ENCODE measurements at places on chromosomes 7 and 10.
A peak's percentile ranks its signal among the peaks of the same experiment; 100 is the strongest.

- peak; percentile 10 for DNase-seq
These were observed 191.8 kb upstream of the CDCA7L start for GRCh38 chr7:22137466-22137865.

GRCh38 chr10:74728225-74728624 lies 98.2 kb upstream of the KAT6B start:
- no peak for DNase-seq

DNA sequence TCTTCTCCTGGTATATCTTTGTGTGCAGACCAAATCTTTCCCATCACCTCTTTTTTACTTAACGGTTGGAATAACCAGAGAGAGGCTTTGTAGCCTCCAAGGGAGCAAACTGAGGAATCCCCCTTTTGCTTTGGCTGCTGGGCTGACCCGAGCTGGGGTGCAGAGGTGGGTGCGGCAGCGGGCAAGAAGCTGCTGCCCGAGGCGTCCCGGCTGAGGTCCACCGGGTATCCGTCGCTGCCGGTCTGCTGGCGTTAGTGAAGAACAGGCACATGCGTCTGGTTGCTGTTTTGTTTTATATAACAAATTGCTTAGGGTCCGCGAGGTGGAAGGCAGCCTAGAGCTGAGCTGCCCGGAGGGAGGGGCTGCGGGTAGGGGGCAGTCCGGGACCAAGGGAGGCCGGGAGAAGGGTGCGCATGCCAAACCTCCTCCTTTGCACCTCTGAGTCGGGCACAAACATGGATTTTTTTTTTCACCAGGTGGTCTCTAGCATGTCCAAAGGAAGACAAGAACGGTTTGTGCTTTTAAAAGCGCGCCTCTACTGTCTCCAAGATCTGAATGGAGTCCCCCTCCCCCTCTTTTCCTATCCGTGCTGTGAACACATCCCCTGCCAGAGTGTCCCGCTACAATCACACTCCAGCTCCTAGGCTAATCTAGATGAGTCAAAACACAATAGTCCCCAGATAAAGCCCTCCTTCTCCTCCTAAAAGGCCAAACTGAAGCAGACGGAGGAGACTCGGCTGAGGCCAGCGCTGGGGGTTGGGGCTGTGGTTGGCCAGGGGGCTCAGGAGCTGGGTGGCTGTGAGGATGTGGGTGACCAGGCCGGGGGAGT lies 6.8 kb upstream of the GATA3 start:
- no peak for DNase-seq

DNA sequence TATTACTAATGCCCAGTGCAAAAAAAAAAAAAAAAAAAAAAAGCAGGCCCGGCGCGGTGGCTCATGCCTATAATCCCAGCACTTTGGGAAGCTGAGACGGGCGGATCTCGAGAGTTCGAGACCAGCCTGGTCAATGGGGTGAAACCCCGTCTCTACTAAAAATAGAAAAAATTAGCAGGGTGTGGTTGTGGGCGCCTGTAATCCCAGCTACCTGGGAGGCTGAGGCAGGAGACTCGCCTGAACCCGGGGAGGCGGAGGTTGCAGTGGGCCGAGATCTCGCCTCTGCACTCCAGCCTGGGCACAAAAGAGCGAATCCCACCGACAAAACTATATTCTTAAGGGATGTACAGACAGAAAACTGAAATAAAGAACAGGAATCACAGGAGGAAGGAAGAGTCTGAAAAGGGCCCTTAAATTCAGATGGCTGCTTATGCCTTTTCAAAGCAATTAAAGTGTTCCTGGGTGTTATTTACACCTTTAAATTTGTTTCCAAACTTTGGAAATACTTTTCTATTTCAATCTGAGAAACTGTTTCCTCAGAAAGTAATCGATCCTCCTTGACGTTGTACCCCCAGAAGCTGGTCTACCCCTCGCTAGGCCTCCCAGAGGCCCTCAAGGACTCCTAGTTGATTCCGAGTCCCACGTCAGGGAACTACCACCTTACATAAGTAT lies 2.0 kb upstream of the KMT2E start:
- DNase-seq, result peak; percentile 39

DNA sequence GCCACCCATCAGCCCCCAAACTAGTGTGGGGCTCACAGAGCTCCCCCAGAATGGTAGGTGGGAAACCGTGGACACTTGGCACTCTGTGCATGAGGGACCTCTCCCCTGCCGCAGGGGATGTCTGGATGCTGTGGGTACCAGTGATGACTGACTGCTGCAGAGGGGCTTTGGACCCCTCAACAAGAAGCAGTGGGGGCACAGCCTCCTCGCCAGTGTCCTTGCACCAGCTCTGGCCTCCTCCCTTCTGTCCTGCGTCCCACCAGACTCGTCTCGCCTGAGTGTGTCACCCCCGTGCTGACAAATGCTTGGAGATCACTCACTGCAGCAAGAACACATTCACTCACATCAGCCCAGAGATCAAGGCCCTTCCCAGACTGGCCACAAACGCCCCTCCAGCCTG lies 37.3 kb upstream of the R3HCC1L start:
- no peak for DNase-seq

DNA sequence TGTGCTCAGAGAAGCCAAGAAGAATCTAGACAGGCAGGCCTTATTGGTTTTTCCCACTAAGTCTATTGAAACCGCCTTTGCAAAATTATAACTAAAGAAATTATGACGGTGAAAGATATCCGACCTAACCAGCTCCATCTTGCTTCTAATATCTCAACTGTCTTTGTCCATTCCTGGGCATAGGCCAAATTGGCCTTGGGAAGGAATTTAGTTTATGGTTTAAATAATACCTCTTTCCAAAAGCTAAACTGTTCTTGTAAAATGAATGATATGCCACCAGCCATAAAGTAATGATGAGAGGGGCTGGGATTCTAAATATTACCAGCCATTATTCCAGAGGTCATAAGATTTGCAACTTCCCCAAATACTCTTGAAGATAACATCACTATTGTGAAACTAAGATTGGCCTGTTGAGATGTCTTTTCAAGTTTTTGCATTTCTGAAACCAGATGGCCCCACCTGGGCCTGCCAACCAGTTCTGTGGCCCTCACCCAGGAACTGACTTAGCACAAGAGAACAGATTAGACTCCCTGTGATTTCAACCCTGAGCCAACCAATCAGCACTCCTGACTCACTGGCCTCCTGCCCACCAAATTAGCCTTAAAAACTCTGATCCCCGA lies 41.2 kb upstream of the SLC35G1 start:
- DNase-seq, result no peak

DNA sequence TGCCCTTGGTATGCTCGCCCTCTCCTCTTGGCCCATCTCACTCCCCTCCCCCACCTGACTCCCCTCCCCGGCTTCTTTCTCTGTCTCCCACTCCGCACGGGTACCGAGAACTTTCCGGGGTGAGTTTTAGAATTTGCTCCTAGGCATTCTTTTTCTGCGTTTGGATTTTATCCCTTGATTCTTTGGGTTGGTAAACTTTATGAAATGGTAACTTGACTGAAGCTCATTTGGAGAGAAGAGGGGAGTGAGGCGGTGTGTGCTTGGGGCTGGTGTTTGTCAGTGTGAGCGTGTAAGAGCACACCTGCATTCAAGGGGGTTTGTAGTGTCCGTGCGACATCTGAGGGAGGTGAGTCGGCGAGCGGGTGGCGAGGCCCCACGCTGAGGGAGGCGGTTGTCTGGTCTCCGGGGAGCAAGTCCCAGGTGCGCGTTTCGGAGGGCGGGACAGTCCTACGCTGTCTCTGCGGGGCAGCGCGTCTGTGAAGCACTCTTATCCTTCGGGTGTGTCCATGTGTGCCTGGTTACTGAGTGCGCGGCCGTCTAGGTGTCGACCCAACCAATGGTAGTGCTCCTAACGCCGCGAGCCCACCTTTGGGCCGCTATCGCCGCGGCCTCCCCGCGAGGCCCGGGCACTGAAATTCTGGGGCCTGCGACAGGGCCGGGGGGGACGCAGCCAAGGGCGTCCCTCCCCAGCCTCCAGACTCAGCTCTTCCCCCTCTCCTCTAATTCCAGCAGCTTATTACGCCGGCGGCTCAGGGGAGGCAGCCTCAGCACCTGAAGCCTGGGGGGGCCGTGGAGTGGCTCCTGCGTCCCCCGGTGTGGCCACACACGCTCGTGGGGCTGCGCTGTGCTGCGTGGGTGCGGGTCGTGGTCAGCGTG lies 2.6 kb upstream of the ZNF503 start:
- DNase-seq, result no peak

- DNase-seq, result peak; percentile 34
These were observed 74.8 kb downstream of the CDK6 start for GRCh38 chr7:92761391-92762097.

DNA sequence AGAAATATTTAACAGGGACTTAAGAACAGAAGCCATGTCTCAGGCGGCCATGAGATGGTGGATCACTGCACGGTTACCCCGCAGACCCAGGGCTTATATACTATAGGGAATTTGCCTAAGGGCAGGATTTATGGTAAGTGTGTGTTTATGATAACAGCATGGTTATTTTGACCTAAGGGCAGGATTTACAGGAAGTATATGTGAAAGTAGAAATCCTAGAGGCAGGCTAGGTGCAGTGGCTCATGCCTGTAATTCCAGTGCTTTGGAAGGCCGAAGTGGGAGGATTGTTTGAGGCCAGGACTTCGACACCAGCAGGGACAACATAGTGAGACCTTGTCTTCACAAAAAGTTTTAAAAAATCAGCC lies 43.0 kb upstream of the ZNF438 start:
- peak; percentile 37 for DNase-seq

DNA sequence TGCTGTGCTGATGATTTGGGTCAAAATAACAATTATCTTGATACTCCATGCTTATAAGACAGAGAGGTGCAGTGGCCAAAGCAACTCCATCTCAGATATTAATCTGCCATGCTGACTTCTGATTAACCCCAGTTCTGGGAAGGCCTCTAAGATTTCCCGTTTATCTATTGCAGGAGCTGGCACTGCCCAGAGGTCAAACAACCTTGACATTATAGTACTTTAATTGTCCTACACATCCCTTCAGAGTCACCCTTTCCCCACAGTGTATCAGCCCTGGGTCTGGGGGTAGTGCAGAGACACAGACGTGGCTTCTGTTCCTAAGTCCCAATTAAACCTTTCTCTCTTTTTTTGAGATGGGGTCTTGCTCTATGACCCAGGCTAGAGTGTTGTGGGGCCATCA lies 63.8 kb downstream of the PARD3 start:
- DNase-seq, result no peak

- no peak for DNase-seq
These were observed 10.3 kb downstream of the JMJD1C start for GRCh38 chr10:63455507-63455906.

DNA sequence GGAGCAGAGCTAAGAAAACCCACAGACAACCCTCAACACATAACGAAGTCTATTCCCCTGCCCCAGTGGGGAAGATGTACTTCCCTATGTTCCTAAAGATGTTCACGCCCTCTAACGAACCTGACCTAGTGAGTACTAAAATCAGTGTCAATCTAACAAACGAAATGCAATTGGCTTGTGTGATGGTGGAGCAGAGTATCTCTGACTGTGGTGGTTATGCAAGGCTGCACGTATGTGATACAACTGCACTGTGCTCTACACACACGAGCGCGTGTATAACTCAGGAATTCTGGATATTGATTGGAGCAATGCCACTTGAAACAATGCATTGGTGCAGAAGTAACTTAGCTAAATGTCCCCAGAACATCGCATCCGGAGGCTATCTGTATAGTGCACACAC lies 1.3 kb downstream of the ANKRD16 start:
- DNase-seq, result peak; percentile 52

DNA sequence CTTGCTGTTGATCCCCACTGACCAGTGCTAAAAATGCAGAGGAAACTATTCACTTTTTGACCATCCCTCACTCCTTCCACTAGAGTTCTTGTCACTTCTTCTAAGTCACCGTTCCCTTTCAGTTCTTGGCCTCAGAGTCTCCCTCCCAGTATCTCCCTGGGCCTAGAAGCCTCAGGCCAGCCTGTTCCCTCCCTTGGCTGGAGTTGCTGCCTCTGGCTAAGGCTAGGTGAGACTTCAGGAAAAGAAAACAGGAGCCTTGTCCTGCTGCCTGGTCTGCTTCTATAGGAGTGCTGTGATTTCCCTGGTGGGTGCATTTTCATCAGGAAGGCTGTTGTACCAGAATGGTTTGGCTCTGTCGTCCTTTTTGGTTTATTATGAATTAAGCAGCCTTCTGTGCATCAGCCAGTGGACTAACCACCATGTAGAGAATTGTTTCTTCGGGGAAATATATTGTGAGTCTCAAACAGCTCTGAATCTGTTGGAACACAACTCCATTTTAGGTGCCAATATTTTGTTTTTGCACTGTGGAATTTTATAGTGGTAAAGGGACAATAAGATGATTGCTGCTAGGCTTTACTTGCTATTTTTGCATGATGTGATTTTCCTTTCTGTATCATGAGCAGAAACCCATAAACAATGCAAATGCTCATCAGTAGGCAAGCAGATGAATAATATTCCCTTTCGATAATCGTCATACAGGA lies 233.4 kb upstream of the FZD1 start:
- DNase-seq, result no peak

DNA sequence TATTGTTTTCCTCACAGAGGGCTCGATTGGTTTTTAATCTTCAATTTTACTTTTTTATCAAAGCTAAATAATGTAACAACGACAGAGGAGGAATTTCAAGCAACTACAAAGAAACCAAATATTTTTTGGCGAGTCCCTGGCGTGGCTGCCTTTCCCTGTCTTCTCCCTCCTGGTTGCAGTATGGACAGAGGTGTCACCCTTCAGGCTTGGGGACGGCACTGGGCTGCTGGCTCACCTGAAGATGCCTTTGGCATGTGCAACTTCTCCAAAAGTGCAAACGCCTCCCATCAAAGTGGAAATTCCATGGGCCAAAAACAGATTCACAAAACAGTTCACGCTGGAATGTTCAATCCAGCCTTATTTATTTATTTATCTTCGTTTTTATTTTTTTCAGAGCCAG lies 51.9 kb downstream of the DOCK1 start:
- DNase-seq, result no peak

- no peak for DNase-seq
These were observed 30.5 kb downstream of the ITPRIP start for GRCh38 chr10:104307576-104308438.

GRCh38 chr10:97195706-97196222 lies 10.0 kb upstream of the SLIT1 start:
- DNase-seq, result no peak

All from mesenchymal stem cell (in vitro differentiated cells and primary cell).